ENCODE measurements at places on chromosomes 7 and 10. TPM values are rescaled to one million over a fixed set of nuclear protein-coding genes. Genes with fewer than 3 reads are reported as not detected.

- H3K36me3 ChIP-seq: no peaks in the 10 kb centered on the region
- no peak overlapping the region for H3K27ac ChIP-seq
Observed at GRCh38 chr7:21526007-21526406, 16.8 kb upstream of the DNAH11 start.

DNA sequence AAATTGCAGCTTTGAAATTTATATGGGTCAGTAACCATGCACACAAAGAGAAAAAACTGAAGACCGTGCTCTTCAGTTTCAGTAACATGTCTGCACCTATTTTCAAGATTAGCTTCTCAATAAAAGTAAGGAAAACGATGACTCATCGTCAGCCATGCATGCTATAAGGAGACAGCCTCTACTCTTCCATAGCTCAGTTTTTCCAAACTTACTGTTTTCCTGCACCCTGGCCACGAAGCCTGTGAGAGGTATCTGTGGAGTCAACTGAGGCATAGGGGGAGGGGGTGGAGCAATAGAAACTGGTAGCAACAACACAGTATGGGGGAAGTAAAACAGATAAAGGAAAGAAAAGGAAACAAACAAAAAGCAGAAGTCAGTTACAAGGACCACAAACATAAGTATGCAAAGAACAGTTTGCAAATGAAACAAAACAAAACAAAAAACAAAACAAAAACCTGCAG, 58.0 kb downstream of the PDSS1 start:
- H3K36me3 ChIP-seq: peaks cover 3% of the 10 kb centered on the region
- H3K4me3 ChIP-seq: no peak overlapping the region
- peaks cover 1% of the 10 kb centered on the region for H3K4me1 ChIP-seq
- no peaks in the 10 kb centered on the region for H3K27me3 ChIP-seq
- no peak for DNase-seq

DNA sequence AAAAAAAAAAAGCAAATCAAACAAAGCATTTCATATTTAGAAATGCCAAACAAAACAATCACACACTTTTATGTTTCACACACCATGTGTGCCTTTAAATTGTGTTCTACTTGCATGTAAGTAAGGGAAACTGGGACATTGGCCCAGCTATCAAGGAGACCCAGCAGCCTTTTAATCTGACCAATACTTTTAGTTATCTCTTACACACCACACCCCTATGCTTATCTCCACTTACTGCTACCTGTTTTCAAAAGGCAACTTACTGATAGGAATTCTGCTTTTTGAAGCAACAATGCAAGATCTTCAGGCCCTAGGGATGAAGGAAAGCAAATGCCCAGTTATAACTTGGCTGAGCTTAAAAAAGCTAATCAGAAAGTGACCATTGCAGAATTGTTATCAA, 1244.8 kb upstream of the SORCS1 start:
- H3K36me3 ChIP-seq: peaks cover 3% of the 10 kb centered on the region
- peaks cover 7% of the 10 kb centered on the region for H3K4me1 ChIP-seq

Gene SLC26A4
- 0.43 TPM for total RNA-seq

Gene SEMA3A
- 19.6 TPM for total RNA-seq

Gene GALNT17
- total RNA-seq: 4.9 TPM

All from progenitor cell of endocrine pancreas (in vitro differentiated cells).